ENCODE measurements at places on chromosomes 11 and 22. TPM values are rescaled to one million over a fixed set of nuclear protein-coding genes. Genes with fewer than 3 reads are reported as not detected.

DNA sequence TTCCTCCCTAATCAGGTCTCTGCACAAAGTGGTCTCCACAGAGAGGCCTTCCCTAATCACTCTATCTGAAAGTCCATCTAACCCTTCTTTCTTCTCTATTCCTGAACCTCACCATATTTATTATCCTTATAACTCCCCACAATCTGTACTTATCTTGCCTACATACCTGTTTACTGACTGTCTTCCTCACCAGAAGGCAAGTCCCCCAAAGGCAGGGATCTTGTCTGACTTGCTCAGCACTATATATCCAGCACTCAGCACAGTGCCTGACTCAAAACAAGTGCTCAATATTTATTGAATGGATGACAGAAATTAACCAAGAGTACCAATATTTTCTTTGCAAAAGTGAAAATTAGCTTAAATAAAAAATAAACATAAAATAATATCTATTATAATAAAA, 5.5 kb downstream of the DCUN1D5 start:
- H3K4me1 ChIP-seq: no peaks in the 10 kb centered on the region
- H3K36me3 ChIP-seq: peaks cover 58% of the 10 kb centered on the region
- H3K4me3 ChIP-seq: no peak overlapping the region
- H3K27me3 ChIP-seq: no peaks in the 10 kb centered on the region
- H3K27ac ChIP-seq: no peak overlapping the region

DNA sequence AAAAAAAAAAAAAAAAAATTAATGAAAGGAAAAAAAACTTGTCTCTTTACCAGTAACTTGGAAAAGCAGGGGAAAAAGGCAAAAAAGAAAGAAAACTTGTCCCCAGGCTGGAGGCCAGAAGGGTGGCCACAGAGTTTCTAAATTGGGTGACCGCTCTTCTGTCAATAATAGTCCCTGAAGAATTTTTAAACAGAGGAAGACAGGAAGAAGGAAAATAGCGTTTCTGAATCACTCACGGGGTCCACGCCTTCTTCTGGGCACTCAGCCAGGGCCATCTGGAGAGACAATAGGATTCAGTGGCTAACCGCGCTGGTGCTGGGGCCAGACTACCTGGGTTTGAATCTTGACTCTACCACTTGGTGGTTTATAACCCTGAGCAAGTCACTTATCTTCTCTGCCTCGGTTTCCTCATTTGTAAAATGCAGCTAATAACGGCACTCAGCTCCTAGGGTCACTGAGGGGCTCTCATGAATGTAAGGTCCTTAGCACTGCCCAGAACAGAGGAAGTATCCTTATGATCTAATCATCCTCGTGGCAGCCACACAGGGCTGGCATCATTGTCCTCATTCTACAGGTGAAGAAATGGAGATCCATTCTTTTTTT, 7.0 kb downstream of the C11orf86 start:
- peaks cover 1% of the 10 kb centered on the region for H3K4me1 ChIP-seq
- no peaks in the 10 kb centered on the region for H3K27me3 ChIP-seq
- no peak for DNase-seq
- no peaks in the 10 kb centered on the region for H3K36me3 ChIP-seq

The GGTLC3 gene
- not detected for total RNA-seq

GRCh38 chr11:107757661-107758060, 45.8 kb upstream of the SLN start:
- peak; percentile 53 for DNase-seq
- H3K27ac ChIP-seq: no peak overlapping the region
- H3K4me1 ChIP-seq: peaks cover 3% of the 10 kb centered on the region
- no peaks in the 10 kb centered on the region for H3K36me3 ChIP-seq

The KRTAP5-8 gene
- not detected for total RNA-seq

GRCh38 chr11:14312736-14313438, 46.1 kb downstream of the RRAS2 start:
- H3K4me1 ChIP-seq: peaks cover 2% of the 10 kb centered on the region
- no peak overlapping the region for H3K27ac ChIP-seq
- no peaks in the 10 kb centered on the region for H3K36me3 ChIP-seq
- H3K4me3 ChIP-seq: no peak overlapping the region

The PATL1 gene
- 51.8 TPM for total RNA-seq

DNA sequence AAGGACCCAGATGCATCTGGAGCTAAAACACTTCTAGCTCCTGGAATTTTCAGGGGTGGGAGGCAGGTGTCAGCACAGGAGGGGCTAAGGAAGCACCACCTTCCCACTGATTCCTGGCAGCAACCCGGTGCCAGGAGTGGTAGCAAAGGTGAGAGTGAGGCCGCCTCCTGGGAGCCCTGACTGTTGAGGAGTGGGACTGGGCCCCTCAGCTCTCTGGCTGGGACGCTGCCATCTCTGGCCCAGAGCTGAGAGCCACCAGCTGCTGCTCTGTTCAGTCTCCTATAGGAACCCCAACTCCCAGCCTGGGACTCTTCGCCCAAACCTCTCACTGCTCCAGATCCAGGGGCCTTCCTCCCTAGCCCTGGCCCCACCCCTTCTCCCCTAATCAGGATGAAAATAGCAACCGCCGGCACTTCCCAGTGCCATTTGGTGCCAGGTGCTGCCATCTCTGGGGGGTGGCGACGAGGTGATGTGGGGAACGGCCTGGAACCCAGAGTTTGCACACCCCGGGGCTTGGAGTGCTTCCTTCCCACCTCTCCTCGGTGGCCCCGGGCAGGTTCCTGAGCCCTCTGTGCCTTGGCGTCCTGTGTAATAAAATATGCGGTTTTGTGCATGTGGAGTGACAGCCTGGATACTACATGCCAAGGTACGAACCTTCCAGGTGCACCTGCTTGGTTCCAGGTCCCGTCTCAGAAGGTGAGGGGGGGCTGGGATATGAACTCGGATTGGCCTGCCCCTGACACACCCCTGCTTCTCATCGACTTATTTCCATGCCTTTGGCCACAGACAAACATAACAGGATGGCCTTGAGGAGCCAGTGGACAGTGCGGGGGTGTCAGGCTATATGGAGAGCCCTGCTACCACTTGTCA, 35.7 kb upstream of the CELSR1 start:
- H3K4me1 ChIP-seq: peaks cover 8% of the 10 kb centered on the region
- no peak overlapping the region for H3K4me3 ChIP-seq
- no peaks in the 10 kb centered on the region for H3K27me3 ChIP-seq
- peak; percentile 43 for DNase-seq
- H3K36me3 ChIP-seq: no peaks in the 10 kb centered on the region
- no peak overlapping the region for H3K27ac ChIP-seq

DNA sequence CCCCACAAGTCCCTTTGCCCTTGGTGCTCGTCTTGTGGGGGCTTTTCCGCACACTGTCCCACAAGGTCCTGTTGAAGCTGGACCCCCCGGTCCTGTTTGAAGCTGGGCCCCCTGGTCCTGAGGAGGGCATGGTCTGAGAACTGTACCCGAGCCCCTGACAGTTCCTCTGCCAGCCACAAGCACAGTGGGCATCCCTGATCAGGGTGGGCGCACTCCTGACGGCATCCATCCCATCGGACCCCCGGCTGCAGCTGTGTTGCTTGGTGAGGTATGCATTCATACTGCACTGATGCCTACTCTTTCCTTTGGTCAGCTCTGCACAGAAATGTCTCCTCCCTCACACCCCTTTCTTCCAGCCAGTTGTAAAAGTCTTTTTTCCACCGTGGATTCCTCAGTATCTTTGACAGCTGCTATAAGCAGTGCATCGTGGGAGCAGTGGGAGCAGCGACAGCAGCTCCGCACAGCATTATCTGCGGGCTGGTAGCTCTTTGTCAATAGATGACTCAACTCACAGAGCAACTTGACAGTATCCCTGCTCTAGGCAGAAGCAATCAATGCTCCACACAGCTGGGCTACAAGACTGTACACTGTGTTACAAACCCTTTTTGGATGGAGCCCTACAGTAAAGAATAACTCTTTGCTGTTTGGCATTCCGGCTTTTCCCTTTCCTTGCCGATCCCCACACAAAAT, 1030.8 kb upstream of the CCDC90B start:
- no peak overlapping the region for H3K27ac ChIP-seq
- DNase-seq: peak; percentile 49
- H3K36me3 ChIP-seq: no peaks in the 10 kb centered on the region
- no peaks in the 10 kb centered on the region for H3K27me3 ChIP-seq
- H3K4me1 ChIP-seq: no peaks in the 10 kb centered on the region

The CABP4 gene
- not detected for total RNA-seq

DNA sequence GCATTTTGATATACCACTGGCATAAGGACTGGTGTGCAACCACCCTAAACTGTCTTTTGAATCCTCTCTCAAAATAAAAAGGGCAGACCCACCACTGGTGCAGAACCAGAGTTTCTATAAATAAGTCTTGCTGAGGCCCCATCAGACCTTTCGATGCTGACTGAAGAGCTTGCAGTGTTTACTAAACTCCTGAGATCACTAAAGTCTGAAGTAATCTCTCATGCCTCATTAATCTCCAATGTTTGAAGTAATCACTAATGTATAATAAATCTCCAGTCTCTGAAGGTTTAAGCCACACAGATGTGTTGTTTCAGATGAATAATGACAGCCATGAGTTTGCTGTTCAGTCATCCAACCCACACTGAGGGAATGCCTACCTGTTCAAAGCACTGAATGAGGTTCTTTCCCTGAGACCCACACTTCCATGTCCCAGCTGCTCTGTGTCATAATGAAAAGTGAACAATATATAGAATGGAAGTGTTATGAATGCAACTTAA, 50.6 kb upstream of the DEUP1 start:
- peaks cover 74% of the 10 kb centered on the region for H3K27me3 ChIP-seq
- no peaks in the 10 kb centered on the region for H3K4me1 ChIP-seq
- H3K36me3 ChIP-seq: no peaks in the 10 kb centered on the region
- no peak for DNase-seq

DNA sequence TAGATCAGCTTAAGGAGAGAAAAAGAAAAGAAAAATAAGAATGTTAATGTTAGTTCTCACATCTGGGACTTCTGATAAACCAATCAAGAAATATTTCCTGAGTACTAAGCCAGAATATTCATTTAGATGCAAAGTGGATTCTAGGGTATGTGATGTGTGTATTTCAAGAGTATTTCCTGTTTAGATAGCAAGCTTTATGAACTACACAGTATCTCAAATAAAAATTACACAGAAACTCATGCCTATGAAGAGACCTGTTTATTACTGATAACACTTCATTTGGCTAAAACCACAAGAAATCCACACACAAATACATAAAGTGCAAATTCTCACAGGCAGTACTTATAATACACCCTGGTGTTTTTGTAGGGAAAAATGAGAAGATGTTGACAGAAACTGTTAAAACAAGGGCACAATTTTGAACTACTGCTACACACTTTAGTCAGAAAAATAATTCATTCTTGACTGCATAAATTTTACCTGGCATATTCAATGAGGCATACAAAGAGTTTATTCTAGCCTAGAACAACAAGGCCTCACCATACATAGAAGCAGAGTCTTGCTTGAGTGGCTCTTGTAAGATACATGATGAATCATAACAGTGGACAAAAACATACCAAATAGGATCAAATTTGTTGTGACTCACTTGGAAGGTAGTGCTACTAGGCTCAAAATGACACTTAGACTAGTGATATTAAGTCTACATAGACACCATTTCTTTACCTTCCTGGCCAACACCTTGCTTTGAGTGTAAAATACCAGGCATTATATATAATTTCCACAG, 18.8 kb upstream of the P4HA3 start:
- no peaks in the 10 kb centered on the region for H3K4me1 ChIP-seq
- no peak overlapping the region for H3K27ac ChIP-seq
- H3K36me3 ChIP-seq: no peaks in the 10 kb centered on the region
- no peak overlapping the region for H3K4me3 ChIP-seq
- no peaks in the 10 kb centered on the region for H3K27me3 ChIP-seq

- DNase-seq: no peak
- H3K27ac ChIP-seq: no peak overlapping the region
- peaks cover 22% of the 10 kb centered on the region for H3K36me3 ChIP-seq
- H3K27me3 ChIP-seq: no peaks in the 10 kb centered on the region
- H3K4me3 ChIP-seq: no peak overlapping the region
Observed at GRCh38 chr22:19434401-19434800, 2.1 kb downstream of the MRPL40 start.

The HIC2 gene
- total RNA-seq: 35.4 TPM

- no peaks in the 10 kb centered on the region for H3K36me3 ChIP-seq
- H3K27ac ChIP-seq: no peak overlapping the region
- no peak for DNase-seq
- no peaks in the 10 kb centered on the region for H3K4me1 ChIP-seq
- H3K4me3 ChIP-seq: no peak overlapping the region
Observed at GRCh38 chr22:46024136-46024840, 47.3 kb upstream of the WNT7B start.

- H3K27me3 ChIP-seq: peaks cover 86% of the 10 kb centered on the region
- peak overlapping the region; percentile 79 for H3K4me3 ChIP-seq
- H3K36me3 ChIP-seq: no peaks in the 10 kb centered on the region
- DNase-seq: peak; percentile 76
- no peak overlapping the region for H3K27ac ChIP-seq
- H3K4me1 ChIP-seq: peaks cover 2% of the 10 kb centered on the region
Observed at GRCh38 chr11:76209973-76210930, 4.0 kb upstream of the WNT11 start.

- H3K36me3 ChIP-seq: no peaks in the 10 kb centered on the region
- no peak overlapping the region for H3K27ac ChIP-seq
- no peaks in the 10 kb centered on the region for H3K27me3 ChIP-seq
- H3K4me1 ChIP-seq: no peaks in the 10 kb centered on the region
- no peak for DNase-seq
Observed at GRCh38 chr11:64598797-64599697, 8.0 kb downstream of the SLC22A12 start.

The MMP11 gene
- 8.5 TPM for total RNA-seq

The CBX6 gene
- 13.2 TPM for total RNA-seq

DNA sequence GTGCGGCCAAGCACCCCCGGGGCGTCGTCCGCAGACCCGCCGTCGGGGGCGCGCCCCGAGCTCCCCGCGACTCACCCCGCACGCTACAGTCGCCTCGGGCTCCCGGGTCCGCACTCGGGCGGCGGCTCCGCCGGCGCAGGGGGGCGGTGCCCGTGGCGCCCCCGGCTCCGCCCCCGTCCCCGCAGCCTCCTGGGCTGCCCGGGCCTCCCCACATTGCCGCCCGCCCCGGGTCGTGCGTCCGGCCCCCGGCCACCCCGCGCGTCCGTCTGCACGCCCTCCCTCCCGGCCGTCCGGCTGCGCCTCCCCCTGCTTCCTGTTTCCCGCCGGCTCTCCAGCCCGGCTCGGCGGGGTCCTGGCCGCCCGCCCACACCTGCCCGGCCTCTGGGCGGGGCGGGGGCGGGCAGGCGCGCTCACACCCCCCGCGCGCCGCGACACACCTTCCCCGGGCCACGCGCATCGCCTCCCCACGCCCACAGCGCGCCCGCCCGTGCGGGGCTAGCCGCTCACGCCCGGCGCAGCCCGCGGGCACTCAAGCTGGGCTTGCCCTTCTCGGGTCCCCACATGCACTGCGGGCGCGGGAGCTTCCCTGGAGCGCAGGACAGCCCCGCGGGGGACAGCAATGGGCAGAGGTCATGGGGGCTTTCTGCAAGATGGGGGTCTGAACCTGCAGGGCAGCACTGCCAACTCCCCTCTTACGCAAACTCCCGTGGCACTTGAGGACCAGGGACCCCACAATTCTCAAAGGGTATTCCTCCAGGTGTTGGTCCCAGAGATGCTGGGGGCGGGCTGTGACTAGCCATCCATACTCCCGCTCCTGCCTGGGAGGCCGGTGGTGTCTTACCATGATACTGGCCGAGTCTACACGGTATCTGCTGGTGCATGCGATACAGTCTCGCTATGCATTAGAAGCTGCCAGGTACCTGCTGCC, at the start of gene CARD10:
Gene CARD10, minus strand, starts transcription at position 148 of the 928 bp plus-strand sequence. CDS start 215 bp downstream, outside the sequence.
- H3K27ac ChIP-seq: no peak within 1 kb of the TSS
- H3K4me3 ChIP-seq: peak within 1 kb of the TSS; percentile 77
- DNase-seq: peak; percentile 78
- H3K27me3 ChIP-seq: peaks cover 34% of the 10 kb centered on the region

GRCh38 chr22:20107471-20107901, 8.4 kb upstream of the RANBP1 start:
- H3K27me3 ChIP-seq: no peaks in the 10 kb centered on the region
- no peak overlapping the region for H3K4me3 ChIP-seq
- H3K36me3 ChIP-seq: peaks cover 81% of the 10 kb centered on the region
- DNase-seq: no peak
- no peak overlapping the region for H3K27ac ChIP-seq

All from endodermal cell (in vitro differentiated cells).